ENCODE measurements at places on chromosomes 12 and 14.

DNA sequence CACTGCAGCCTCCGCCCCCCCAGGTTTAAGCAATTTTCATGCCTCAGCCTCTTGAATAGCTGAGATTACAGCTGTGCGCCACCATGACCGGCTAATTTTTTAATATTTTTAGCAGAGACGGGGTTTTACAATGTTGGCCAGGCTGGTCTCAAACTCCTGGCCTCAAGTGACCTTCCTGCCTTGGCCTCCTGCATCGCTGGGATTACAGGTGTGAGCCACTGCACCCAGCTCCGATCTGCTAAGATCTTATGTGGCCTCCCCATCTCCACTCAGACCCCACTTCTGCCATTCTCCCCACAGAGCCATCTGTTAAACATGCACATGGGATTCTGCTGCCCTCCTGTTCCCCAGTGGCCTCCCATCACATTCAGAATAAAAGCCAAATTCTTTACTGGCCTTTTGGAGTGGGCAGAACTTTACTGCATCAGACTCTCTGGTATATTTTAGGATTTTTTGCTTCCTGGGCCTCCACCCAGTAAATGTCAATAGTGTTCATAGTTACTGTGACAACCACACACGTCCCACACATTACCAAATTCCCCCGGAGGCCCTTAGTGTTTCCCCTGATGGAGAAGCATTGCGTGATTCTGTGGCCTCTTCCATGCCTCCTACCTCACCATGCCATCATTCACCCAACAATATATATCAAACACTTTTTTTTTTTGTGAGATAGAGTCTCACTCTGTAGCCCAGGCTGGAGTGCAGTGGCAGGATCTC lies 96.3 kb downstream of the PTPN11 start:
- no peak for DNase-seq

DNA sequence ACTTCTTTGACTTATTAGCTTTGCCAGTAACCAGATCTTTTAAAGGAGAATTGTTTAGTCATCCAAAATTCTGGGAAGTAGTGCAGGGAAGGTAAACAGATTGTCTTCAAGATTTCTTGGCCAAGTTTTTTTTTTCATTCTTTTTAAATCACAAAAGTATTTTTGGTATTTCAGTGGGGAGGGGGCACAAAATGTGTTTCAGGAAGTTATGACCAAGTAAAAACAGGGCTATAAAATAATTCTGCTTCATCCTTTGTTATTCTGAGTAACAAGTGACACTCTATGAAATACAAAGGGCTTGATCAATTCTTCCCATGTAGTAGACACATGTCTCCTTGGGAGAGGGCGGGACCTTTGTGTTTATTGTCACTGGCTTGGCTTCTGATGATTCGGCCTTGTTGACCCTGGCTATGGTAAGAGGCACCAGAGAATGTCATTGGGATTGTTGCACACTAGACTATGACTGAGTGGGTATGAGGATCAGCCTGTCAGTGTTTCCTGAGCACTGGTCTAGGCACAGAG lies 55.4 kb downstream of the SUSD6 start:
- no peak for DNase-seq

DNA sequence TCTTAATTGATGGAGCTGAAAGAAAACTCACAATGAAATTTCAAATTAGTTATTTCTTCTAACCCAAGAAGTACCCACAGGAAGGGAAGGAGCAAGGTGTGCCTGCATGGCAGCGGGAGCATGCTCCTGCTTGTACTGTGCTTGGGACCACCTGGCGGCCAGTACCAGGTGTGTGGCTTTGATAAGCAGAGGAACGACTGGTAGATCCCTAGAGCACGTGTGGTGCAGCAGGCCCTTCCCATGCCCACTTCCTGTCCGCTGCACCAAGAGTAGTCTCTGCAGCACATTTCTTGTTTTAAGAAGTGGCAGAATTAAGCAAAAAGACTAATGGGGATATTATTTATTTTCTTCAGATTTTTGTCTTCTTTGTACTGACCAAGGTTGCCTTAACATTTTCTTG lies 122.3 kb upstream of the ATF1 start:
- no peak for DNase-seq

DNA sequence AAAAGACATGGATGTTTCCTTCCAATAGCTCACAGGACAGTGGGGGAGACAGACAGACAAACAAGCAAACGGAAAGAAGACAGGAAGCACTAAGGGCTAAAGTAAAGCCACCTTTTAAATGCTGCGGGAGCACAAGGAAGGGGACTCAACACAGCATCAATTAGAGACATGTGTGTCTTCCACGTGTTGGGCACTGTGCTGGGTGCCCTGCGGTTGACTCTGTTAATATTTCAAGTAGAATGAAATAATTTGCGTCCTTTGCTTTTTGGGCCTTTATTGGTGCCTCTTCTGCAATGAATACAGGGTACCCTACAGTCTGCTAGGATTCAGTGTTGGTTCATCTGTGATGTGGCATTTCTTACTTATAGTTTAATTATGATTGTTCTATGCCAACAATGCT lies 90.9 kb upstream of the CPM start:
- DNase-seq, result no peak

- DNase-seq, result no peak
Measured at GRCh38 chr12:48828841-48829575, 10.7 kb downstream of the CACNB3 start.

DNA sequence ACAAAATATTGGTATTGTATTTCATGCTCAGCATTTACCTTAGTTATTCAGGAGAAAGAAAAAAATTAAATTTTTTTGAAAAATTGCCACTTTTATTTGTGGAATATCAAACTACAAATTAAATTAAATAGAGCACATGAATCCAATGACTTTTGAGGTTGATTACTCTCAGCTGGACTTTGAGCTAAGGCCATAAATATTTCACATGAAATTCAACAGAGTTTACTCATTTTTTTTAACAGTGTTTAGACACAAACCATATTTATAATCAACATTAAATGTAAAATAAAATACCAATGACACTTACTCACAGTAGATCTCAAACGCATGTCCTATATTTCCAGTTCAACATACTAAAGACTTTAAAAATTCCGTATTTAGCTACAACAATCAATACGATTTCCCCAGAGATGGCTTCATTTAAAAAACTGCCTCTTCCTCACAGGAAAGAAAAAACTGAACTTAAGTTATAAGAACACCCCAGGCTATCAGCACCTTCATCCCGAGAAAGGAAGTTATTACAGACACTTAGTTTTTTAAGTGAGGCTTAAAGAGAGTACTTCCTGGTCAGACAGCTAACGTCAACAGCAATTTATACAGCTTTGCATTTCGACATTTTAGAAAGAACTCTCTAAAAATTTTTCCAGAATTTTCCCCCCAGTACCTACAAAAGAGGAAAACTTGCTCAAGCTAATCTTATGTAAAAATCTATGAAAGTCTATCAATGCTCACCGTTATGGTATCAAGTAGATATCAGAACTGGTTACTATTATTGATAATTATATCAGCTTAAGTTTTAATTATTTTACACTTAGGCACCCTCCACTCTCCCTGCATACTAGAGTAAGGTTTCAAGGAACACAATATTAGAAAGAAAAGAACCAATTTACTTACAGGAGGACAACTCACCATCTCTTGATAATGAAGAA lies 13.8 kb downstream of the TAOK3 start:
- DNase-seq, result no peak

GRCh38 chr14:54691525-54692283 lies 124.8 kb downstream of the SAMD4A start:
- peak; percentile 81 for DNase-seq

DNA sequence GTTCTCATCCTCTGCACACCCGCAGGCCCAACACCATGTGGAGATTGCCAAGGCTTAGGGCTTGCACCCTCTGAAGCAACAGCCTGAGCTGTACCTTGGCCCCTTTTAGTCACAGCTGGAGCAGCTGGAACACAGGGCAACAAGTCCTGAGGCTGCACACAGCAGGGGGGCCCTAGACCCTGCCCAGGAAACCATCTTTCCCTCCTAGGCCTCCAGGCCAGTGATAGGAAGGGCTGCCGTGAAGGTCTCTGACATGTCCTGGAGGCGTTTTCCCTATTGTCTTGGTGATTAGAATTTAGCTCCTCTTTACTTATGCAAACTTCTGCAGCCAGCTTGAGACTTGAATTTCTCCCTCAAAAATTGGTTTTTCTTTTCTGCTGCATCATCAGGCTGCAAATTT lies 373.5 kb upstream of the CLEC14A start:
- no peak for DNase-seq

- DNase-seq, result no peak
Measured at GRCh38 chr12:132151766-132152410, 7.6 kb downstream of the NOC4L start.

DNA sequence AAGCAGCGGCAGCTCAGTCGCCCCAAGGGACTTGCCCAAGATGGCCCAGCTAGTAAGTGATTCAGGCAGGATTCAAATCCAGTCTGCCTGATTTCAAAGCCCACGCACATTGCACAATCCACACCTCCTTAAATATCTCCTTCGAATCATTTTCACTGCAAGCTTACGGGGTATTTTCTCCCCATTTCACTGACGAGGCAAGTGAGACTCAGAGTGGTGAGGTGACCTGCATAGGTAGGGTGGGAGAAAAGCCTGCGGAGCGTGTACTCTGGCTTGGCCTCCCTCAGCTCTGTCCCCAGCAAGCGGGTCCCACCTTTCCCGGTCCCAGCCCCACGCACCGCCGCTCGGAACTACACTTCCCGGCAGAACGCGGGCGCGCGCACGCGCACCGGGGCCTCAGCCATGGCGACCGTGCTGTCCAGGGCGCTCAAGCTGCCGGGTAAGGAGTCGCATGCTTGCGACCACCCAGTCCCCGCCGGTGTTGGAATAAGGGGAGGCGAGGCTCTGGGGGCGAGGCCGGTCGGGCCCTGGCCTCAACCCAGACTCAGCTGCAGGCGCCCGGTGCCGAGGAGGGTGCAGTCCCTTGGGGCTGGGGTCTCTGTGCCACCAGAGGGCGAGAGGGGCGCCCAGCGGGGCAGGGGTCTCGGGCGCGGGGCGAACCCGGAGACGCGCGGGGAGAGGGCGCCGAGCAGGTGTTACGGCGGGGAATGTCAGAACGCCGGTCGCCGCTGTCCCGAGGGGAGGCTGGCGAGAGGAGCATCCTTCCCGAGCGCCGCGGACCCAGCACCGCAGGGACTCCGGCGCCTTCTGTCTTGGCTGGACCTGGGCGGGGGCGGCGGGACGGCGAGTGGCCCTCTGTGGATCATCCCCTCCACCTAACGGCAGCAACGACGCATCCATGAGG lies at the start of gene FAM234B:
FAM234B (plus strand) TSS at position 380 of the 904 bp plus-strand sequence; CDS start at position 403, 23 bp downstream.
- peak; percentile 96 for DNase-seq
